ENCODE measurements at places on chromosomes 16 and 17.

DNA sequence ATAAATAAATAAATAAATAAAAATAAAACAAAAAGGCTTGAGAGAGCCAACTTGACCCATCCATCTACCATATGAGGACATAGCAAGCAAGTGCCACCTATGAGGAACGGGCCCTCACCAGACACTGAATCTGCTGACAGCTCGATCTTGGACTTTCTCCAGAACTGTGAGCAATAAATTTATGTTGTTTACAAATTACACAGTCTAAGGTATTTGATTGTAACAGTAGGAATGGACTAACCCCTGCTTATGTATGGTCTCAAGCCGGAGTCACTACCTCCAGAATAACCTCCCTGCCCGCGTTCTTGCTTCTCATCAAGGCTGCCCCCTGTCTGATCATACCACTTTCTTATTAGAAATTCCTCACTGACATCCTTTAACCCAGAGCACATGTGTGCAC is 9.9 kb downstream of the SLC5A11 start:
- DNase-seq: no peak

- peak; percentile 53 for DNase-seq
Measured at GRCh38 chr17:18246880-18247612, 11.5 kb downstream of the FLII start.

DNA sequence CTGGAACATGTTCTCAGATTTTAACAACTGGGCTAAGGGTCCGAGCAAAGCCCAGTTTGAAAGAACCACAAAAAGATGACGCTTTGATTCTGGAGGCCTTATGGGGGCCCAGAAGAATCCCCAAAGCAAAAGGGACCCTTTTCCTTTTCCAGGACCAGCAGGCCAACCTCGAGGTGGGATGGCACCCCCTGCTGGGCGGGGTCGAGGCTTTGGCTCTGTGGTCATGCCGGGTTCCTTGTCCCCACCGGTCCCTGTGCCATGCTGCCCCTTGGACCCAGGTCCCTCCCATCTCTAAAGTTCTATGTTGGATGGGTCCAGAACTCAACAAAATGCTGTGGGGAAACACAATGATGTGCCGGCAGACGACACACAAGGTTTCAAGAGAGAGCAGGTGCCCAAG is 30.9 kb downstream of the TMEM204 start:
- peak; percentile 40 for DNase-seq

- DNase-seq: no peak
Measured at GRCh38 chr16:75023009-75023408, 24.2 kb downstream of the ZNRF1 start.

DNA sequence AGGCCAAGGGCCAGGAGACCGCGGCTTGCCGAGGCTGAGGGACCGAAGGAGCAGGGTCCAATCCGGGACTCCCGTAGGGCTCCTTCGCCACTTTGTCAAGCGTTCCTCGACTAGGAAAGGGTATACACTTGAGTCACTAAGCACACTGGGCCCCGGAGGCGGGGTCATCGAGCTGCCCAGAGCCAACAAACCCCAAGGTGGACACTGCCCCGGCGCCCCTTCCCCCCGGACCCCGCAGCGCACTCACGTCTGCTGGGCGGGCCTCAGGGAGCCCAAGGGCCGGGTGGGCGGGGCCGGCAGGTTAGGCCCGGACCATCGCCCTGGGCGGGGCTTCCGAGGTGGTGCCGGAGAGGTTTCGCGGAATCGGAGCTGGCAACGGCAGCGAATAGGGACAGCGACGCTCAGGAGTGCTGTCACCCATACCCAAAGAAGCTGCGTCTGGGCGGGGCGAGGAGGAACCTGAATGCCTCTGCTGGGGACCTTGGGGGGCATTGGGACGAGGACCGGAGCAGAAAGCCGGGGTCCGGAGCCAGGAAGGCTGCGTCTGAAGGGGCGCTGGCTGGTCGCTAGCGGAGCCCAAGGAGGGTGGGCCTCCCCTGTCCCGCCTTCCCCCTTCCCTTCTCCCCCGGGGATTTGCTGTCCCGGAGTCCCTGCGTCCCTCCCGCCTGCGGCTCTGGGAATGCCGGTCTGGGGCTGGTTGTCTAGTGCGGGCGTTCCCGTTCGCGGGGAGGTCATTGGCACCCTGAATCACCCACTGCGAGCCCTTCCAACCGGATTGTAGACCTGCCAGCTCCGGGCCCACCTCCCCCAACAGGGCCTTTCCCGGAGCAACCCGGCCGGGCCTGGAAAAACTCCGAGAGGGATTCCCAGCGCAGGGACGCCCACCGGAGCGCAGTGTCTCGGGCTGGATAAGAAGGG is 118.2 kb upstream of the SMURF2 start:
- peak; percentile 81 for DNase-seq

- DNase-seq: no peak
Measured at GRCh38 chr17:79825580-79825921, 13.7 kb downstream of the CBX4 start.

DNA sequence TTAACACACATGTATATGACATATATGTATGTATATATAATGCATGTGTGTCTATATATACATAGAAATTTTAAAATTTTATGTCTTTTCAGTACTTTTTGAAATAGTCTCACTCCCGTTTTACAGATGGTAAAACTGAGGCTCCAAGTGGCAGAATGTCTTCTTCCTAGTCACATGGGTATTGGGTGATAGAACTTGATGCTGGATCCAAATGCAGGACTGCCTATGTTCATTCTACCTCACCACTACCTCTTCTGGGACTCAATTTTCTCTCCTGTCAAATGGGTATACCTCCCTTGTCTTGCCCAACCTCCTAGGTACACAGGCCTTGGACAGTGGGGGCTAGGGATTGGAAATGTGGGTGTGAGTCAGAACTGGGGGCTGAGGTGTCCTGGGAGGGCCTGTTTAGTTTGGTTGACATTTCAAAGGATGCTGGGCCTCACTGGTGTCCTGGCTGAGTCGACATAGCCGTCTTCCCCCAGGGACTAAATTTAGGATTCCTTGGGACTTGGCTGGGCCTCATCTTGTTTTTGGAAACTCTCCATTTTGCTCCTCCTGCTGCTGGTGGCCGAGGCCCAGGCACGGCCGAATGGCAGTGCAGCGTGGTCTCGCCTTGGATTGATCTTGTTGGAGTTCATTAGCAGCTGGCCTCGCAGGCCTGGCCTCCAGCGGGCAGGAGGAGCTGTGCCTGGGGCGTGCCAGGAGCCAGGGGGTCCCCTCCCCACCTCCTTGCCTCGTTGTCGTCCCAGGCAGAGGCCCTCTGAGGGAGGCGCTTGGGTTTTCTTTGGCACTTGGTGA is 25.9 kb downstream of the NKD1 start:
- no peak for DNase-seq

DNA sequence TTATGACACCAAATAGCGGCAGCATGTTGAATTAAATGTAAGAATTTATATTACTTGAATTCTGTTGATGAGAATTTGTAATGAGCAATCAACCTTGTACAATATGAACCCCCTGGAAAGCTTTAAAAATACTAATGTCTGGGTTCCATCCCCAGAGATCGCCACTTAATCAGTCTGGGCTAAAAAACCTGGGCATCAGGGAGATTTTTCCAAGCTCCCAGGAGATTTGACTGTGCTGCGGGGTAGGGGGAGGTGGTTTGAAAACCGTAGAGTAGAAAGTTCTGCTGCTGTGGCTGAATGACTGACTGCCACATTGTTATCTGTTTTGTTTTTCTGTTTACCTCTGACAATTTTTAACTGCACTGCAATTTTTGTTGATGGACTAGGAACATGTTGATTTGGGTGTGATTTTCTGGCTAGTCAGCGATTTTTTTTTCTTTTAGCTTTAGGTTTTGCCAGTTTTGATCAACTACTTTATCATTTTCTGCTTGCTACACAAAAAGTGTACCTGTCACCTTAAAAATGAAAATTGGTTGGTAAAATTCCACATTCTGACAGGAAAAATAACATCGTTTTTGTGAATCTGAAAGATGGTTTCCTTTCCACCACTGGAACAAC is 79.3 kb downstream of the PCTP start:
- DNase-seq: no peak

DNA sequence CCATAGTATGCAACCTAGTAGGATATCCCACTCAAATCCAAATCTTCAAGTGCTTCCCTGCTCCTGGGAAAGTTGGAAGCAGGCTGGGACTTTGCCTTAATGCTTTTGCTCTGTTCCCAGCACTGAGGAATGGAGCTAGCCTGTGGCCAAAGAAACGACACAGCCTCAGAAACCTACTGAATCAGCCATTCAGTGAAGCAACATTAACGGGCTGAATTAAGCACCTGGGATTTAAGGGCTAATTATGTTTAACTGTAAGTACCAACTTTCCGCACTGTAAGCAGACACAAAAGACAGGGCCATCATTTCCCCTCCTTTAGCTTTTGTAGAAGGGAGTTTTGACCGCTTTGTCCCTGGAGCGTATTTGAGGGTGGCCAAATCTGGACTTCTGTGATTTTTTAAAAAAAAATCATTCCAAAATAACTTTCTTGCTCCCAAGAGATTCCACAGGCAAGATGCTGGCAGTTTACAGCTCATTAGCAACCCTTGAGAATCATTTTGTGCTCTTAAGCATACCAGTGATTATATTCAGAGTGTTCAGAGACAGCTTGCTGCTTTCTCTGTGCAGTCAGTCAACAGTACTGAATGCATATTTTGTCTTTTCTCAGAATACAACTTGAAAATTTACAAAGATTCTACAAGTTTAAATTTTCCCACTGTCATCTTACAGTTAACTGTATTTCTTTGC is 17.6 kb upstream of the NOL11 start:
- DNase-seq: no peak

- DNase-seq: no peak
Measured at GRCh38 chr16:81625544-81626153, 153.4 kb upstream of the PLCG2 start.

- peak; percentile 59 for DNase-seq
Measured at GRCh38 chr17:74513987-74514631, 17.2 kb downstream of the CD300LB start.

DNA sequence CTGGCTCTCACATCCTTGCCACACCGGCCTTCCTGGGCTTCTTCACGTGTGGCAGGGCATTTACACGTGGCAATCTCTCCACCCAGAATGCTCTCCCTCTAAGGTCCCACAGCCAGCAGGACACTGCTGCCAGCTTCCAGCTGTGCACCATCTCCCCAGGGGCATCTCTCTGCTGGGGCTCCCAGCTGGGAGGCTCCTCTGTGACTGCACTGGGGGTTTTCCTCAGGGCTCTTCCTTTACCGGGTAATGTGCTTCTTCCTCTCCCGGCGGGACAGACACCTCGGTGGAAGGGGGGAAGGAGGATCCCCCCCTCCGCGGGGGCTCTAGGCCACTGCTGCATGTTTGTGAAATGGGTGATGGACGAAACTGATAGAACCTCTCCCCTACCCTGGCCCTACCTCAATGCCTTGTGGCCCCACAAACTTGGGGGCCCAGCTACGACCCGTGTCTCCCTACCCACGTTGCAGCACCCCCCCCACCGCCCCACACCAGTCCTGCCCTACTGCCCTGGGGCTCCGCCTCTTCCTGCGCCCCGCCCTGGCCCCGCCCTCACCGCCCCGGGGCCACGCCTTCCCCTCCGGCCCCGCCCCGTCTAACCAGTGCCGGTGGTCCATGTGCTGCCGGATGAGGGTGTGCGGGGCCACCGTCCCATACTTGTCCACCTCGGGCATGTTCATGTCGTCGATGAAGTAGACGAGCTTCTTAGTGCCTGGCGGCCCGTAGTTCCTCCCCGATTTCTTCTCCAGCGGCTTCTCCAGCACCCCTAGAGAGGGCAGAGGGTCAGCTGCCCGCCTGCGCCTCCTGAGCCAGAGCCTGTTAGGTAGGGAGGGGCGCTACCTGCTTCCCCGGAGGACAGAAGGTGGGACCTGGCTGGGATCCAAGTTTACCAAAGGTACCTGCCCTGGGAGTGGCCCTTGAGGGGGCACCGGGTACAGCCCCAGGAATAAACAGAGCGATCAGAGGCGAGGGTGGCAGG is 92.6 kb downstream of the DNAH17 start:
- DNase-seq: peak; percentile 80

- no peak for DNase-seq
Measured at GRCh38 chr17:28078341-28079229, 36.1 kb downstream of the NLK start.

DNA sequence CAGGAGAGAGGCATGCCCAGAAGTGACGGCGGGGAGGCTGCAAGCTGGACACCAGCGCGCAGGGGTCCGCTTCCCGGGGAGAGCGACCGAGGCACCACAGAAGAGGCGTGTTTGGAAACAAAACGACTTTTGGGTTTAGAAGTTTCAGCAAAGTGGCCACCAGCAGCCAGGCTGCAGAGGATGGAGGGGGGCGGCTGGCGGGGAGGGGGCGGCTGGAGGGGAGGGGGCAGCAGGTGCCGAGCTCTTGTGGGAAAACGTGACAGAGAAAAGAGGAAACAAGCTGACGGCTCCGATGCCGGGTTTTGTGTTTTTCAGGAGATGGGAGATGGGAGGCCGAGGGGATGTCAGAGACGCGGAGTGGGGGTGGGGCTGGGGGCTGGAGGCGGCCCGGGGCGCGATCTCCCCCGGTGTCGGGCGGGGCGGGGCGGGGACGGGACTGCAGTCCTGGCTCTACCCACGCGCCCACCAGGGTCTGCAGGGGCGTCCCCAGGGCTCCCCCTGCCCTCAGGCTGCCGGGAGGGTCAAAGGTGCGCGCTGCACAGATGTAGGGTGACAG is 32.1 kb upstream of the RPH3AL start:
- no peak for DNase-seq

DNA sequence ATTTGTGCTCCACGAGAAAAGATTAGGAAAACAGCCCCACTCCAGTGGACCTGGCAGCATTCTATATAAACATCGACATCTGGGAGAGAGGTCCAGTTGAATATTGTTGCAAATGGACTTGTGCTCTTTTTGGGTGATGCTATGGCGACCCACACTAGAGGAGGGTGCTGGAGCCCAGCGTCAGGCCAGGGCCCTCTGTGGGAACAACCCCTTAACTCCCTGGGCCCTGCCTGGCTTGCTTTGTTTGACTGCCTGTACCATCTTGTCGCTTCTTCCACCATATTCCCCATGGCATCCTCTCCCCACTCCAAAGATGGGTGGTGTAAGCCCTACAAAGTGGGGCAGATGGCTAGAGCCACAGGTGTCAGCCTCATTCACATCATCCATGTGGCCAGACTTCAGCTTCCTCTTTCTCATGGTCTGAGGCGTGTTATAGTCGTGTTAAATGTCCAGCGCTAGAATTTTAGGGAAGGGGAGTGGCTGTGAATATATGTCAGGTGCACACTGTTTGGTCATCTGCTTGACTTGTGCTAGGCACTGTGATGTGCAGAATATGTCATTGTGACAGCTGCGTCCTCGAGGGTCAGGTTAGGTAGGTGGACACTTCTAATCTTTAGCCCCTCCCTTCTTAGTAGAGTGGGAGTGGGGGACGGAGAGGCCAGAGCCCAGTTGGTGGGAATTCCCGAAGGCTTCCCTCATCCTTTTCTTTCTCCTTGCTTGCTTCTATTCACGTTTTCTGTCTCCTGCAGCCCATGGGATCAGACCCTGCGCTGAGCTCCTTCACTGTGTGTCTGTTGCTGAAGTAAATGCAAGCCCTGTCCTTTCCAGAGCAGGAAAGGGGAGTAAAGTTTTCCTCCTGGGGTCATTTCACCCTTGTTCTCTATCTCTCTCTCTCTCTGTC is 49.8 kb downstream of the MPRIP start:
- no peak for DNase-seq

DNA sequence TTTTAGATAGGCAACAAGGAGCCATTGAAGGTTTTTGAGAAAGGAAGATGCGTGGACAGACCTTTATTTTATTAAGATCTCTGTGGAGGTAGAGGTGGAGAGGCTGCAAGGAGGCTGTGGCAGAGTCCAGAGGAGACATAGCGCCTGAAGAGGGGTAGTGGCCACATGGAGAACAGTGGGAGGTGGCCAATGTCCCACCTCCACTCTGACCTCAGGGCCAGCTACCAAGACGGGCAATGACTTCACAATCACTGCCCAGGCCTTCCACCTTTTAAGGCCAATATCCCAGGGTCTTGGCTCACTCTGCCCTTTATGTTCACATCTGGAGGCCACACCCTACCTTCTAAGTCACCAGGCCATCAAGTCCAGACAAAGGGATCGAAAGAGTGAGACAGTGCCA is at the start of gene C16orf78:
Gene C16orf78, plus strand, starts transcription at position 301 of the 400 bp plus-strand sequence. CDS start 136 bp downstream, outside the sequence.
- DNase-seq: no peak
